Chondrocyte (in vitro differentiated cells): ENCODE measurements at places on chromosomes 6 and 20. TPM values are rescaled to one million over a fixed set of nuclear protein-coding genes. Genes with fewer than 3 reads are reported as not detected.
A peak's percentile ranks its signal among the peaks of the same experiment; 100 is the strongest.

The C20orf96 gene
- total RNA-seq = 10.8 to 12.1 TPM (median 11.1 TPM) in 3 replicates

The LIME1 gene
- 6.8 to 9.7 TPM (median 7.1 TPM) in 3 replicates for total RNA-seq

GRCh38 chr6:28884423-28885131, 39.2 kb downstream of the TRIM27 start:
- no peak for DNase-seq

- no peak for DNase-seq
These were observed 53.6 kb downstream of the VIP start for GRCh38 chr6:152804150-152804549.

DNA sequence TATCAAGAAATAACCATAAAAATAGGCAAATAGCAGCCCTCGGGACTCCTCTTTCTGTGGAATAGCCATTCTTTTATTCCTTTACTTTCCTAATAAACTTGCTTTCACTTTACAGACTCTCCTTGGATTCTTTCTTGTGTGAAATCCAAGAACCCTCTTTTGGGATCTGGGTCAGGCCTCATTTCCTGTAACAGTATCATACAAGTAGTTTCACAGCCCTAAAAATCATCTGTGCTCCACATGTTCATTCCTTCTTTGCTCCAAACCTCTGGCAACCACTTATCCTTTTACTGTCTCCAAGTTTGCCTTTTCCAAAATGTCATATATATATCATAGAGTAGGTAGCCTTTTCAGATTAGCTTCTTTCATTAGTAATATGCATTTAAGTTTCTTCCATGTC, 13.5 kb upstream of the NT5E start:
- DNase-seq = no peak

DNA sequence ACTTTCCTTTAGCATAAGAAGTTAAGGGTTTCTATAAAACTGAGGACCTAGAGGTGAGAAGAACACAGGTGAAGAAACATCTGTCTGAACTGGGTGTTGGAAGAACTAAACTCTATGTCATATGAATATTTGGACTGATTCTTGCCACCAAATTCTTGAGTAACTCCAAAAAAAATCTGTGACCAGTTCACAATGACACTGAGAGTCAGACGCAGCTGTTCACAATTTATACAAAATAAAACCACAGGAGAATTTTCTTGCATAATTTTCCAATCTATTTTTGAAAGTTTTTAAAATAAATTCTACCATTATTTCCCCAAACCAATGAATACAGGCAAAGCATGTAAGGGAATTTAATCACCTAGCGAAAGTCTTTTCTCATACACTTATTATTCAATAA, 148.1 kb upstream of the TCF21 start:
- DNase-seq = no peak

The ME1 gene
- 64.6 to 88.7 TPM (median 83.6 TPM) in 3 replicates for total RNA-seq

- DNase-seq = no peak
These were observed 216.0 kb downstream of the HIVEP2 start for GRCh38 chr6:142728910-142729481.

DNA sequence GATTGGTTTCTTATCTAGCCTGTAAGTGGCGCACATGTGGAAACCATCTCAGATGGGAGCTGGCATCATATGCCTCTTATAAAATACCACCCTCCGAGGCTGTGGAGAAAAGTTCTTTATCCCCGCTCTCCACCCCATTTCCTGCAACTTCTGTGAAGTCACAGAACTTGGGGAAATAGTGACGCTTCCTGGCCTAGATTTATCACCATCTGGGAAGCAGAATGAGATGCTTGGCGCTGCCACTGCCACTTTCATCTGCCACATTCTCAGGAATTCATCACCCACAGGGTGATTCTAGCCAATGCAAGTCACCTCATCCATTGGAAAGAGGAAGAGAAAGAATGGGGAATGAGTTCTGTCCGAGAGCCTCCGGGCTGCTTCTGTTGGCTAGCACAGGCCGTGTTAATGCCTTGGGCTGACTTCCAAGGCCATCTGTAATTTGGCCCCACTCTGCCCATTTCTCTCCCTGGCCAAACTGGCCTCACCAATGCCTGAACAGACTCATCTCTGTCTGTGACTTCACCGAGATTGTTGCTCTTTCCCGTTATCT, 148.8 kb upstream of the SOX4 start:
- DNase-seq = no peak

DNA sequence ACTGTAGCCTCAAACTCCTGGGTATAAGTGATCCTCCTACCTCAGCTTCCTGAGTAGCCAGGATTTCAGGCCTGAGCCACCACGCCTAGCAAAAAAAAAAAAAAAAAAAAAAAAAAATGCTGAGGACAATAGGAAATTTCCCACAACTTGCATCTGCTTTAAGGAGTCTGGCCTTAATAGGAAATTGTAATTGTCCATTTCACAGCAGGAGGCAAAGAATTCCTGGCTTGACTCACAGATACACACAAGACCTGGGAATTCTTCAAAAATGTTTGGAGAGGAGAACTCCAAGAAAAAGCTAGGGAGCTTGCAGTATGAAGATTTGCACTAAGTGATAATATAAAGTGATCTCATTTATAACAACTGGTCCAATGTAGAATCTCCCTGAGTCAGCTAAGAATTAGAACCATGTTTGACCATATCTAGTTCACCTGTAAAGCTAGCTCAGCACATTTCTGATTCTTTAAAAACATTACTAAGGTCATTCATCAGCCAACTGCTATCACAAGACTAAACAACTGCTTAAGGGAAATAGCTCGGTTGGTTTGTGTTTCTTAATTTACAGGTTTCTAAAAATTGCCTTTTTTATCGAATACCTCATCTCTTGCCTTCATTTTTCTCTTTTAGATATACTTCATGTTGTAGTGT, 80.2 kb upstream of the SLC2A12 start:
- DNase-seq = no peak

DNA sequence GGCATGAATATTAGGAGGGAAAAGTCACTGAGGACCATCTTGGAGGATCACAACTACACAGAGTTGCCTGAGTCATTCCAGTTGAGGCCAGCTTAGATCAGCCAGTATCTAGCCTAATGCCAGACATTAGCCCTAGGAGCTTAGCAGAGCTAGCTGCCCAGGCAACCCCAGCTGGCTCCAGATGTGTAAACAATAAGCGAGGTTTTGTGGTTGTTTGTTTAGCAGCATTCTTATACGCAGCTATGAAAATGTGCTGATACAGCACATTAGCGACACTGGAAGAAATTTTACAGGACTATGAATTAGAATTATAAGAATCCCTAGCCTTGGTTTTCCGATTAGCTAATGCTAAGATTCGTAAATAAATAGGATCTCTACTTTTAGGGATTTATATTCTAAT, 59.3 kb downstream of the BTBD3 start:
- no peak for DNase-seq

- peak; percentile 38 for DNase-seq
These were observed 12.2 kb downstream of the SUN5 start for GRCh38 chr20:32991792-32992641.

DNA sequence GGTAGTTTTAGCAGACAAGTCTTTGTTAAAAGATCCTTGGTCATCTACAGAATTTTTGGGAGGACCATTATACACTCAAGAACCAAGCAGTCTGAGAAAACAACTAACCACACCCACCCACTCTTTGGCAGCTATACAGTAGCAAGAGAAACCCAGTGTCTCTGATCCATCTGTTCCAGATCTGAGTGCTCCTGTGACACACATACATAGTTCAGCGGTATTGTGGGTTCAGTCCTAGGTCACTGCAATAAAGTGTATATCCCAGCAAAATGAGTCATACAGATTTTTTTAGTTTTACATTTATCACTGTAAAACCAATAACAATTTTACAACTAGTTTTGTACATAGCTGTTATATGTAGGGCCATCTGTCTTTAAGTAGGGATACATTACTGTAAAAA, 47.4 kb upstream of the PAK5 start:
- no peak for DNase-seq

DNA sequence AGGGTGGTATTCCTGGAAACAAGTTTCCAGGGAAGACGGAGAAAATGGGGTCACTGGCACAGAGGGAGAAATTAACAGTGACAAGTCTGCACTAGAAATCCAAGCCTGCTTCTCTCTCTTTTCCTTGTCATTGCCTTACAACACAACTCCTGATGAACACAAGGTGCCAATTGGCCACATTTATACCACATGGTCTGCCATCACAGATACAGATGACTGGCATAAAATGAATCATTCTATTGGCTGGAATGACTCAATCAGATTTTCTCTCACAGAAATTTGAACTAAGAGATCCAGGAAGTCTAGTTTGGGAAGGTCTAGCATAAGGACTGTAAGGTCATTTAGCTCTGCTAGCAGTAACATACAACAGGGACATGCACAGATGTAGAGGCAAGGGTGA, 190.3 kb downstream of the LINC00237 start:
- no peak for DNase-seq

The ELOVL4 gene
- 4.4 to 6.1 TPM (median 5.7 TPM) in 3 replicates for total RNA-seq

DNA sequence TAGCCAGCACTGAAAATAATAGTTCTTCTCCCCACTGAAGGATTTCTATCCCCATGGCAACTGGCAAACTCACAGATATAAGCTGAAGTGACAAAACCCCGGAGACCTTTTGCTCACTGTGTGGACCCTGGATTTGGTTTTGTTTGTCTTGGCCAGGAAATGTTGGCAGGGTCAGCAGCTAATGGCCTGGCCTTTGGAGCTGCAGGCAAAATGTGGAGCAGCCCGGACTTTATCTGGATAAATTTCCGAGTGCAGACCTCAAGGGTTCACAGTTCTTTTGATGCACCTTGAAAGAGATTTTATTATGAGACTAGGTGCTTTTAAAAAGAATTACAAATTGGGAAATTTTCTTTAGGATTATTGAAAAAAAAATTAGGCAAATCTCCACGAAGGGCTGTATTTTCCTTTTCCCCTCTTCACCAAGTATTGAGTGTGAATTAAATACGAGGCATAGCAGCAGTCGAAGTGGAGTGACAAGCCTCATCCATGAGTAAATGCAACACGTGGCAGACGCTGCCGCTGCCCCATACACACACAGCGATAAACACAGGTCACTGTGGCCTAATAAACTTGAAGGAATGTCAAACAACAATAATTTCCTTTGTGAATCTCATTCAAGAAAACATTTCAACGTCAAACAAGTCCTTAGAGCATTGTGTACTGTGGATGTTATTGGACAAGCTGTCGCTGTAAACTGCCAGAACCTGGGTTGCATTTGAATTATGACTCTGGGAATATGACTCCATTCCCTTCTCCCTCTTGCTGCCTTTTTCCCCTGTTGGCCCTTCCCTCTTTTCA, 35.1 kb upstream of the CCN6 start:
- DNase-seq = no peak

DNA sequence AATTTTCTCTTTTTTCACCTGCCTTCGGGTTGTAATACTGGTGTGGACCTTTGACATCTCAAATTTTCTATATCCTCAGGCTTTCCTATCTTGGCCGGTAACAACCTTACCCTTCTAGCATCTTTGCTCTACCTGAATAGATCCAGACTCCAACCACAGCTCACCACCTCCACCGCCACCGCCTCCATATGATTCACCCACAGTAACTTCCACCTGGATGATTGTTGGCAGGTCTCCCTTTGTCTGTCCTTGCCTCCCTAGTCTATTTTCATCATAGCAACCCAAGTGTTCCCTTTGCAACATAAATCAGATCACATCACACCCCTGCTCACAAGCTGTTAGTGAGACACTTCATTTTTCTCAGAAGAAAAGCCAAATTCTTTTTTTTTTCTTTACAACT, 525.8 kb upstream of the POU3F2 start:
- no peak for DNase-seq

DNA sequence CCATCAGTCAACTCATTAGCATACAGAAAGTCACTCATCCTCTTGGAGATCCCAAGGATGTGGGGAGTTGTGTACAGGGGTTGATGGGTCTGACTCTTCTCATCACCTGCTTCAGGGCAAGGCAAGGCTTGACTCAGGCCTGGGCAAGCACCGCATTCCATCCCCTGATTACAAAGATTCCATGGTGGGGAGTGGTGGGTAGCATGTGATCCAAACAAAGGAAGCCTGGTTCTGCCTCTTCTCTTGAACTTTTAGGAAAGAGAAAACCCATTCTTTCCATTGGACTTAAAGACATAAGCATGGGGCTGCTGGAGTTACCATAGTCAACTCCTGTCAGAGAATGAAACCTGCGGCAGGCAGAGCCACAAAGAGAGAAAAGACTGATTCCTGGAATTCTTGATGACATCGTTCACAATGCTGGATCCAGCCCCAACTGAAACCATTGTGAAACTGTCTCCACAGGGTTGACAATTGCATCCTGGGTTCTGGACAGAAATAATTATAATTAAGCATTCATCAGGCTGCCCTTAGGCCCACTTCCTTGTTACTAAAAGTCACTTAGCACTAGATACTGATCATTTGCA, 235.8 kb upstream of the KCNG1 start:
- DNase-seq = no peak

The NDRG3 gene
- total RNA-seq = 27.6 to 34.5 TPM (median 28.1 TPM) in 3 replicates

- peak; percentile 79 for DNase-seq
These were observed 11.0 kb downstream of the TTBK1 start for GRCh38 chr6:43254138-43254817.

- no peak for DNase-seq
These were observed 569.7 kb upstream of the MARCKS start for GRCh38 chr6:113287396-113287795.

DNA sequence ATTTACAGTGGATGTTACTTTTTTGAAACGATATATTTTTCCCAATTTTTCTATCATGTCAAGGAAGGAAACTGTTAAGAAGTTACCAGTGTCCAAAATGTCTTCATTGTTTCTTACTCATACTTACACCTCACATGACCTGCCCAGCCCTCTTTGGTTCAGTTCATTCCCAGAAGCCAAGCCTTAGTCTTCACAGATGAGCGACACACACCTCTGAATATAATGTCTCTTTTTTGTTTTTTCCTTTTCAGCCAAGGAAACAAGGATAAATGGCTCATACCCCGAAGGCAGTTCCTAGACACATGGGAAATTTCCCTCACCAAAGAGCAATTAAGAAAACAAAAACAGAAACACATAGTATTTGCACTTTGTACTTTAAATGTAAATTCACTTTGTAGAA, 225.2 kb downstream of the SMOC2 start:
- no peak for DNase-seq

The VSX1 gene
- total RNA-seq = not detected in 3 replicates
